ENCODE measurements at places on chromosomes 13 and 19.
A peak's percentile ranks its signal among the peaks of the same experiment; 100 is the strongest.

DNA sequence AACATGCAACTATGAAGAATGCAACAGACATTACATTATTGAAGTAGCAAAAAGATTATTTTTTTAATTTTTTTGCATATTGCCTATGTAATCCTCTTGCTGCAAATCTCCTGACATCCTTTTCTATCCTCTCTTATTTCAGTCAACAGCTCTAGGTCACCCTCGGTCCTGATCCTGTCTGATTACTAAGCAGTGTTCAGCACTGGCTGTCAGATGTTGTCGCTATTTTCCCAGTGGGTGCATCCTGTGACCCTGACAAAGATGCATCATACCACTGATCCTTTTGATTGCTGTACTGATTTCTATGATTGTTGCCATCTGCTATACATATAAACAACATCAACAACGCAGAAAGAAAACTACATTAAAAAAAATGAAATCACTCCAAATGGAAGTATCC is 443.7 kb upstream of the PRR20A start:
- DNase-seq: no peak

- DNase-seq: no peak
These were observed 221.8 kb upstream of the UBL3 start for GRCh38 chr13:30071969-30072817.

DNA sequence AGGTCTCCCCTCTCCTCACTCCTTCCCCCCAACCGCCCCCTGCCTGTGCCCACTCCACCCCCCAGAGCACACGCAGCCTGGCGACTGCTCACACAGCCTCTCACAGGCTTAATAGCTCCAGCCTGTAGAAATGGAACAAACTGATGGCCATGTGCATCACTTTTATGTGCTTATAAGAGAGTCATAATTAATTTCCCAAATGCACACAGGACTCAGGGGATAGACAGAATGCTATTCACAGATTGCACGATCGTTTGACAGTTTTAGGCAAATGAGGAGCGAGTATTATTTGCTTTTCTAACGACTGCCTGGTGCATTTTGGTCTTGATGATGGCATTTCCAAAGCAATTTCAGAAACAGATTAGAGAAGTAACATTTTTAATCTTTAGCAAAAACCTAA is 97.7 kb upstream of the VSTM2B start:
- no peak for DNase-seq

DNA sequence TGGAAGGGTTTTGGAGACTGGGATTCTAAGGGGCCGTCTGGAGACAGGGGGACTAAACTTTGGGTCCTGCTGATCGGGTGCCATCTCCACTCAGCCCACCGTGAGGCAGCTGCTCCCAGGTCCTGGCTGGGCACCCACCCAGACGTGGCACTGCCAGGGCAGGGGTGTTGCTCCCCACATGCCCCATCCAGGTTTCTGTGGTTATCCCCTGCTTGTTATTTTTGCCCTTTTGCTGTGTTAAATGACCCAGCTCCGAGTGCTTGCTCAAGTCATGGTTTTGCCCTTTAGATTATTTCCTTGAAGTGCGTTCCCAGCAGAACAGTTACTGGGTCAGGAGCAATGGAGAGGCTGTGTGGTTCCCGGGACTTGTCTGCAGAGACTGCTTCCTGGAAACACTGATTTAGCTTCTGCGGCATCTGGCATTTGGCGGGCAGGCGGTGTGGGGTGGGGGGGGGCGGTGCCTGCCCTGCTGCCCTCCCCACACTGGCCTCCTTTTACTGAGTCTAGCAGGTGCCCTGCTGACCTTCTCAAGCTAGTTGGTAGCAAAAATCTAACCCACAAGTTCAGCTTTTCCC is 1.9 kb downstream of the RAB11B start:
- DNase-seq: peak; percentile 58

- no peak for DNase-seq
These were observed 83.7 kb downstream of the STK24 start for GRCh38 chr13:98493042-98493712.

- DNase-seq: no peak
These were observed 1701.3 kb upstream of the PRR20A start for GRCh38 chr13:55439450-55439849.

DNA sequence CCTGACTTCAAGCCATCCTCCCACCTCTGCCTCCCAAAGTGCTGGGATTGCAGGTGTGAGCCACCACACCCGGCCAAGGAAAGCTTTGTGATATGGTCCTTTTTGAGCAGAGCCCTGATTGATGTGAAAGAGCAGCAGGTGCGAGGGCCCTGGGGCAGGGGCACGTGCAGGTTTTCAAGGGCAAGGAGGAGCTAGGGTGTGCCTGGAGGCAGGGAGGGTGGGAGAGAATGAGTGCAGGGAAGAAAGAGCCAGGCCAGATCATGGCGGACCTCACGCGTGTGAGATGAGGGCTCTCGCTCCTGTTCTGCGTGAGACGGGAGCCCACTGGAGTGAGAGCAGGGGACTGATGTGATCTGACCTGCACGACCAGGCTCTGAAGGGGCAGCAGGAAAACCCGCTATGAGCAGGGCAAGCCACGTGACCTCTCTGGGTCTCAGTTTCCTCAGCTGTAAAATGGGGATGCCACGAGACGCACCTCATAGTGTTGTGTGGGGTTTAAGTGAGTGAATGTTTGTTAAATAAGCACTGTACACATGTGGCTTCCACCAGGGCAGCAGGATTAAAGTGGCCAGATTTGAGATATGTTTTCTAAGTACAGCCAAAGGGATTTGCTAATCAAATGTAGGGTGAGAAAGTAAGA is 25.8 kb downstream of the FAAP24 start:
- DNase-seq: no peak

DNA sequence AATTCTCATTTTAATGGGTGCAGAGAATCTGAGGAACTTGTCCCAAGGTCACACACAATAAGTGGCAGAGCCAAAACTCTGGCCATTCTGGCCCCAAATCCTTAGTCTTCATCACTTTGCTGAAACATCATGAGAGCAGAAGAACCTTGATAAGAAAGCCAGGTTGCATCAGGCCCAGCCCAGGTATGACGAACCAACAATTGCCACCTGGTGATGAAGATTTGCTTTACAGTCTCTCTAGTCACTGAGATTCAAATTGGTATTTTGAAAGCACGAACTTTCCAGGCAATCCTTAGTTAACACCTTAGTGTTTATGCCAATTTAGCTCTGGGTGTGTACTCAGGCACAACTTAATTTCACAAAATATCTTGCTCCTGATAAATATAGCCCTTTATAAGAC is 502.7 kb upstream of the HTR2A start:
- DNase-seq: no peak

GRCh38 chr13:50934735-50935435 is 25.3 kb downstream of the RNASEH2B start:
- DNase-seq: no peak

- DNase-seq: no peak
These were observed 400.8 kb upstream of the ATXN8OS start for GRCh38 chr13:69706807-69707206.

DNA sequence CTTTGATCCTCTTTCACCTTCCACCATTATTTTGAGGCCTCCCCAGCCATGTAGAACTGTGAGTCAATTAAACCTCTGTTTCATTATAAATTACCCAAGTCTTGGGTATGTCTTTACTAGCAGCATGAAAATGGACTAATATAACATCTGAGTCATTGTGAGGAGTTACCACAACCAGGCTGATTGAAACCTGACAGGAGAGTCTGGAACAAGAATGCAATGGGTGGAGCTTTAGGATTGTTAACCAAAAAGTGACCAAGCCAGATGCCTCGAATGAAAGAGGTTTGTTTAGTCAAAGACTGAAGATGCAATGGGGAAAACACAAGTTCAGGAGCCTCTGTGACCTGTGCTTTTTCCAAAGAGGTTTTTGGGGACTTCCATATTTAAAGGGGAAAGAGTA is 659.0 kb downstream of the SLITRK6 start:
- DNase-seq: peak; percentile 1

DNA sequence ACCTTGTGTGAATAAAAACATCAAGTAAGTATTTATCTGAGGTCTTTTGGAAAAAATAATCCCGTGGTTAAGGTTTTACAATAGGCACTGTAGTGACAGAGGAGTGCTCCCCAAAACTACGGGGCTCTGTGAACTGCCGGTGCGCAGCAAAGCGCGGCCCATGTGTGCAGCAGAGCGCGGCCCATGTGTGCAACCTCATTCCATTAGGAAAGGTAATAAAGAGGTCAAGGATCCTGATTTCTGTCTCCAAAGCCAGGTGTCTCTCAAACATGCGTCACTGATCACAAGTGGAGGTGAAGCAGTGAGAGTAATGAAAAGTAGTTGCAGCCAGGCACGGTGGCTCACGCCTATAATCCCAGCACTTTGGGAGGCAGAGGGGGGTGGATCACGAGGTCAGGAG is 58.7 kb downstream of the MRPL57 start:
- DNase-seq: no peak

- DNase-seq: peak; percentile 90
These were observed 87.6 kb downstream of the CAB39L start for GRCh38 chr13:49356223-49356622.

GRCh38 chr13:103272770-103273169 is 206.6 kb upstream of the SLC10A2 start:
- peak; percentile 18 for DNase-seq

DNA sequence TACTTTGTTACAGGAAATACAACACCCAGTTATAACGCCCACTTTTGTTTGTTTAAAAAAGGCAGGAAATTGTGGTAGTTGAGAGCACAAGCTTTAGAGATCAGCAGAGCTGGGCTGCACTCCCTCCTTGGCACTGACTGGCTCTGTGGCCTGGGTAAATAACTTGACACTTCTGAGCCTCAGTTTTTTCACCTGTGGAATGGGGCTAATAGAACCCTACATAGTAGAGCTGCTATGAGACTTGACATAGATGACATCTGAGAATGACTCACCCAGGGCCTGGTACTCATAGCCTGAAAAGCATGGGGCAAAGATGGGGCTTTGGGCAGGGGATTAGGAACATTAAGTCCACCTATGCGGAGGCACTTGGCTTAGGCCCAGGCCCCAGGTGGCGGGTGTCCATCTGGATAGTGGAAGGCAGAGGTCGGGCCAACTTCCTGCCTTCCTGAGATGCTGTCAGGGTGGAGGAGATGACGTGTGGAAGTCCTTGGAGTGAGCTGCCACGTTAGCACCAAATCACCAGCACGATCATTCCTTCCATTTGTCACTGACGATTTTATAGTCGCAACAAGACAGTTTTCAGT is 159.1 kb downstream of the KATNAL1 start:
- no peak for DNase-seq

- peak; percentile 78 for DNase-seq
These were observed 200.5 kb downstream of the ABCC4 start for GRCh38 chr13:95100525-95101433.

- DNase-seq: no peak
These were observed 543.0 kb downstream of the GPC6 start for GRCh38 chr13:93769607-93770006.

- DNase-seq: no peak
These were observed 42.5 kb downstream of the STARD13 start for GRCh38 chr13:33242984-33243617.

DNA sequence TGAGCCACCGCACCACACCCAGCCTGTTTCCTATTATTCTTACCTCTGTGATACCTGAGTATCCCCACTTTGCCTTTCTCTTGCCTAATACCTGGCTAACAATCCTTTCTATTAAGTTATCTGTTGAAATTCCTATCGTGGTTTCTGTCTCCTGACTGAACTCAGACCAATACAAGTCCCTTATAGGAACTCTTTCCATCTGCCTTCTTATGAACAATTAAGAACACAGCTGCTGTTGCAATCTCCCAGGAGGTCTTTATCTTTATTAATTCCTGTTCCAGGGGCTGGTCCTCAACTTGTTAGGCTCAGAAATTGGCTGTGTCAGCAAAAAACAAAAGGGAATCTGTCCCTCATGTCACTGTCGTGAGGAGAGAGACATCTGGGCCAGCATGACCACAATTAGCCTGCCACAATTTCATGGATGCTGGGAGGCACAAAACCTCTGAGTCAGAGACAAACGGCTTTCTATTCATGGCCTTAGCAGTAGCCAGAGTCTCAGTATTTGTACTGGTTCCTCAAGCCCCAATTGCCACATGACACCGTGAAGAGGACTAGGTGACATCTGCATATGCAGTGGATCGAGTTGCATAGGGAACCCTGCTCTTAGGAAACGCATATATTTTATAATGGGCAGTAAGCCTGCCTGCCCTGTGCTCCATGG is 58.2 kb downstream of the NUFIP1 start:
- DNase-seq: peak; percentile 58

DNA sequence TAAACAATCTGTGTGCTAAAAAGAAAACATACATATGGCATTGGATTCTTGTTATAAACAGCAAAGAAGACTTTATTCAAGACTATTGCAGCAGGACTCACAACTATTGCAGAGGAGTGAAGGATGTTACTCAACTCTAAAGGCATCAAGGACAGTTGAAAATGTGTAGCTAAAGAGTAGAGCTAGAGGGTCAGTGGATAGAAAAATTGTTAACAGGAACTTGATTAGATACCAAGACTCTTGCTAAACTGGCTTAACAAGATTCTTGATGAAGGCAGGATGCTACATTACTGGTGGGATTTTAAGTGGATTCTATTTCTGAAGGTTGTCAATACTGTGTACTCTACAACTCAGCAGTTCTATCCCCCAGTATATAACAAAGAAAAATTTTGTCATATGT is 1183.3 kb downstream of the SLITRK1 start:
- DNase-seq: no peak

- DNase-seq: no peak
These were observed 4.2 kb downstream of the POLR2E start for GRCh38 chr19:1090731-1091543.

DNA sequence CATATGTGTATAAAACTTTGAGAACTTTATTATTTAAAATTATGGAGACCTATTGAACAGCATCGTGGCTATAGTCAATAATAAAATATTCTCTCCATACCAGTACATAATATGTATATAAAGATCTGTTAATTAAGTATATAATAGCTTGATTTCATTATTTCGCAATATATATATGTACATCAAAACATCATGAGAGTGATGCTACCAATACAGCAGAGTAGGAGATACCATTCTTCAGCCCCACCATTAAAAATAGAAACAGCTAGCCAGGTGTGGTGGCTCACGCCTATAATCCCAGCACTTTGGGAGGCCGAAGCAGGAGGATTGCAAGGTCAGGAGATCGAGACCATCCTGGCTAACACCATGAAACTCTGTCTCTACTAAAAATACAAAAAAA is 1755.3 kb upstream of the SPRY2 start:
- DNase-seq: no peak

DNA sequence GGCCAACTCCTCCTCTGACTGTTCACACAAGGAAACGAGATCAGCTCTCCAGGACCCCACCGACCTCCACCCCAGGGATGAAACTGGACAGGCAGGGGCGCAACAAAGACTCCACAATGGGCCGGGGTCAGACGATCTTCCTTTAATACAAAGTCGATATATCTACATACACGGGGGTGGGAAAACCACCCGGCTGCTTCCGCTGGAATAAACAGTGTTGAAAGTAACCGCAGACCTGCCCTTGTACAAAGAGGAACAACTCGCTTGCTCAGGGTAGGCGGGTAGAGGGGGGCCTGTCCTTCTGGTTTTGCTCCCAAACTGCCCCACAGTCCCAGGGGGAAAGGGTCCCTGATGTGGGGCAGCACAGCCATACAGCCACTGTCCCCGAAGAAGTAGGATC is 135.2 kb downstream of the PTPRS start:
- no peak for DNase-seq

- no peak for DNase-seq
These were observed 1191.4 kb downstream of the UQCRFS1 start for GRCh38 chr19:28021259-28022185.

- DNase-seq: no peak
These were observed 15.1 kb downstream of the PLK5 start for GRCh38 chr19:1538978-1539377.

- DNase-seq: peak; percentile 88
These were observed 22.1 kb upstream of the POMP start for GRCh38 chr13:28636677-28637317.

GRCh38 chr19:18280247-18281081 is 958 bp downstream of the JUND start:
- DNase-seq: peak; percentile 89

Data from foreskin fibroblast (primary cell).